ENCODE measurements at places on chromosomes 2 and 18. TPM values are rescaled to one million over a fixed set of nuclear protein-coding genes. Genes with fewer than 3 reads are reported as not detected.

ZNF512 gene
- total RNA-seq: 27.7 TPM

SP5 gene
- 3.9 TPM for total RNA-seq

TMEM178A gene
- 3.9 TPM for total RNA-seq

TUBB8B gene
- total RNA-seq: not detected

UGT1A1 gene
- total RNA-seq: 3.1 TPM

CCDC102B gene
- total RNA-seq: 44.5 TPM

GAL3ST2 gene
- 2.2 TPM for total RNA-seq

YIPF4 gene
- 51.5 TPM for total RNA-seq

C2orf66 gene
- 0.48 TPM for total RNA-seq

RBM44 gene
- 2.4 TPM for total RNA-seq

HTRA2 gene
- 49.4 TPM for total RNA-seq

C1QL2 gene
- 0.48 TPM for total RNA-seq

ZBTB7C gene
- 1.7 TPM for total RNA-seq

PAX8 gene
- total RNA-seq: 0.24 TPM

GALNT3 gene
- 11.8 TPM for total RNA-seq

GPR39 gene
- total RNA-seq: 7.7 TPM

OR6B2 gene
- 1.7 TPM for total RNA-seq

FAM237A gene
- total RNA-seq: not detected

GPR45 gene
- not detected for total RNA-seq

SLC38A11 gene
- total RNA-seq: 9.9 TPM

FER1L5 gene
- total RNA-seq: 0.48 TPM

ZSWIM2 gene
- 0.96 TPM for total RNA-seq

CEBPZ gene
- 40.9 TPM for total RNA-seq

CASP10 gene
- 3.4 TPM for total RNA-seq

NCKAP5 gene
- total RNA-seq: 7.9 TPM

IL18RAP gene
- 5.5 TPM for total RNA-seq

CPS1 gene
- total RNA-seq: 27.4 TPM

STAM2 gene
- 48.2 TPM for total RNA-seq

CFAP210 gene
- 0.72 TPM for total RNA-seq

IL1B gene
- total RNA-seq: 3.1 TPM

ITGB6 gene
- 19.0 TPM for total RNA-seq

PLGLB1 gene
- 7.7 TPM for total RNA-seq

TDRD15 gene
- 5.3 TPM for total RNA-seq

TM4SF20 gene
- 2.4 TPM for total RNA-seq

MDH1B gene
- 6.3 TPM for total RNA-seq

FAM228A gene
- total RNA-seq: not detected

All from umbilical cord (tissue), 2 donors.